GF-D8 (cell line): ENCODE measurements at places on chromosomes 11 and 22.

- no peak for DNase-seq
Observed at GRCh38 chr11:71437399-71437798, 10.8 kb downstream of the DHCR7 start.

GRCh38 chr11:11028017-11028692, 170.3 kb upstream of the ZBED5 start:
- no peak for DNase-seq

DNA sequence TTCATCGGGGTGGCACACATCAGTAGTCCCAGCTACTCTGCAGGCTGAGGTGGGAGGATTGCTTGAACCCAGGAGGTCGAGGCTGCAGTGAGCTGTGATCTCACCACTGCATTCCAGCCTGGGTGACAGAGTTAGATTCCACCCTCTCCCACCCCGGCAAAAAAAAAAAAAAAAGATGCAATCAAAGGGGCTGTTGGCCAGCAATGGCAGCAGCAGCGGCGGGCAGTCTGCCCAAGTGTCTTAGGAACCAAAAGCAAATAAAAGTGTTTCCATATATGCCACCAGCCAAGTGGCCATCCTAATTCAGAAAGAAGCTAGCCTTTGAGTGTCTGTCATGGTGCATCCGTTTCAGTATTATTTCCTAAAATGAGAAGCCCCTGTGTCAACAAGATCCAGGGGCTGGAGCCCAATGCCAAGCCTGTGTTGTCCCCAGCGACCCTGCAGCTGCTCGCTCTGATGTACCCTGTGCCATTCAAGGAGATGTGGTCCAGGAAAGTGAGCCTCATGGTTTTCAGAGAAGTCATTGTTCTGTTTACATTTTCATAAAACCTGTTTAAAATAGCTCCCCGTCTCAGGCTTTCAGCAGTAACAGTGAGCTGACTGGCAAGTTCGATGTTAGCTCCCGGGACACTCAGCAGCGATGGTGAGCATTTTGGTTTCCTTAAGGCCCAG, 12.5 kb downstream of the CDPF1 start:
- no peak for DNase-seq

GRCh38 chr11:47378010-47378835, at the start of gene SPI1:
Gene SPI1, minus strand, starts transcription at chr11:47378547. Its CDS starts 194 bp downstream, at chr11:47378353.
- peak; percentile 80 for DNase-seq

DNA sequence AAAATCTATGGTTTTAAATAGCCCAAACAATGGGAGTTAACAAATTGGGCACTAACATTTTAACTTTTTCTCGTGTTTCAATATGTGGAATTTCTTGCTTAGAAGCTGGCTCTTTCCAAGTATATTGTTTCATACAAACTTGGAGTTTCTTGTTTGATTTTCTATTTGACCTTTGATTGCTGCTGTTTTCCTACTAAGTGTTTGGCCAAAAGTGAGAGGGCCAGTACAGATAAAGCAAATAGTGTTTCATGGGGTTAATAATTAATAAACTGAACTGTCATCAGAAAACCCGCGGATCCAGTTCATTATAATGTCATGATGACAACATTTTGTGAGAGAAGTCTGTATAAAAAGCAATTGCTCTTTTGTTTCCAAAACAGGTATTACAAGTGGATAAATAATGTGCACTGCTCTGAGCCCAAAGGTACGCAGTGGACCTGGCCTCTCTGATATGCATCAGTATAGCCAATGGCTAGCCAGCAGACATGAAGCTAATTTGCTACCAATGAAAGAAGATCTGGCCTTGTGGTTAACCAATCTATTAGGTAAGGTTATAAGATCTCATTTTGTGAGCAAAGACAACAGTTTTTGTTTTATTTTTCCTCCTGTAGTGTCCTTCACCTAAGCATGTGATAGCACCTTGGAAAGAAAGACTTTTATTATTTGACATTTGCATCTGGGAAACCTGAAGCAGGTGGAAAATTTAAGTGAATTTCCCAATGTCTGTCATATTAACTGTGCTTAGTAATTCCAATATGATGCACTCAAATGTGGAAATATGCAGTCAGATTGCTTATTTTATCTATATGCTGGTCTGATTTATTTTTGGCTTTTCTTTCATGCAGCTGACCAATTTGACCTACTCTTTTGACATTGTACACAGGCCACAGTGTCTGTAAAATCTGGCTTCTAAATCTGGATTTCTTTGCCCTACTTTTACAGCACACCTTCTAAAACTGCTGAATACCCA, 8.3 kb downstream of the GAS2 start:
- DNase-seq: no peak

DNA sequence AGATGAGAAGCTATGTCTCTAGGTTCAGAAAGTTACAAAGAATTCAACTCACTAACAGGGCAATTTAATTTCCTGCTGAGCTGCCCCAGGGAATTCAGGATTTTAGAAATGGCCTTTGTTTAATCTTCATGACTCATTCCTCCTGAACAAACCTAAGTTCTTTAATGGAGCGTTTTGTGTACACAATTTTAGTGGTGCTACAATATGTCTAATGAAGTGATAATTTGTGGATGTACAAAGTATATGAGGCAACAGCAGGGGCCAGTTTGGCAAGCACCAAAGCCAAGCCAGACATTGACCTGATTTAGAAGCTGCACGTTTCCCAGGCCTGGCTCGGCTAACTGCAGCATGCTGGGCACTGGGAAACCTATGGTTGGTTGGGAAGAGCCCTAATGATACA, 34.4 kb upstream of the HEPHL1 start:
- no peak for DNase-seq

GRCh38 chr11:45432100-45432499, 146.0 kb upstream of the SYT13 start:
- no peak for DNase-seq

DNA sequence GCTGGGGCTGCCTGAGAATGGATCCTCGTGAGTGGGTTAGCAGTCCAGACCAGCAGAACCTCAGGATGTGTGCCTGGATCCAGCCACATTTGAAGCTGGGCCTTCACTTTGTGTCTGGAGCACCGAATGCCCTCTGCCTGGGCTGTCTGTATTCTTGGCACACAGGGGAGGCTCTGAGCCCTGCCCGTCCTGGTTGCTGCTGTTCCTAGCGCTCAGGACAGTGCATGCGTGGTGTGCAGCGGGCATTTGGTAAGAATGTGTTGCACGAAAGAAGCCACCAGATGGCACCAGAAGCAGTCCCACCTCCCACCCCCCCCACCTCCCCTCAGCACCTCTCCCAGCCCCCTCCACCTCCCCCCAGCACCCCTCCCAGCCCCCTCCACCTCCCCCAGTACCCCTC, 4.1 kb upstream of the MAPK11 start:
- DNase-seq: no peak

GRCh38 chr22:41768430-41768829, 32.0 kb upstream of the CCDC134 start:
- no peak for DNase-seq

DNA sequence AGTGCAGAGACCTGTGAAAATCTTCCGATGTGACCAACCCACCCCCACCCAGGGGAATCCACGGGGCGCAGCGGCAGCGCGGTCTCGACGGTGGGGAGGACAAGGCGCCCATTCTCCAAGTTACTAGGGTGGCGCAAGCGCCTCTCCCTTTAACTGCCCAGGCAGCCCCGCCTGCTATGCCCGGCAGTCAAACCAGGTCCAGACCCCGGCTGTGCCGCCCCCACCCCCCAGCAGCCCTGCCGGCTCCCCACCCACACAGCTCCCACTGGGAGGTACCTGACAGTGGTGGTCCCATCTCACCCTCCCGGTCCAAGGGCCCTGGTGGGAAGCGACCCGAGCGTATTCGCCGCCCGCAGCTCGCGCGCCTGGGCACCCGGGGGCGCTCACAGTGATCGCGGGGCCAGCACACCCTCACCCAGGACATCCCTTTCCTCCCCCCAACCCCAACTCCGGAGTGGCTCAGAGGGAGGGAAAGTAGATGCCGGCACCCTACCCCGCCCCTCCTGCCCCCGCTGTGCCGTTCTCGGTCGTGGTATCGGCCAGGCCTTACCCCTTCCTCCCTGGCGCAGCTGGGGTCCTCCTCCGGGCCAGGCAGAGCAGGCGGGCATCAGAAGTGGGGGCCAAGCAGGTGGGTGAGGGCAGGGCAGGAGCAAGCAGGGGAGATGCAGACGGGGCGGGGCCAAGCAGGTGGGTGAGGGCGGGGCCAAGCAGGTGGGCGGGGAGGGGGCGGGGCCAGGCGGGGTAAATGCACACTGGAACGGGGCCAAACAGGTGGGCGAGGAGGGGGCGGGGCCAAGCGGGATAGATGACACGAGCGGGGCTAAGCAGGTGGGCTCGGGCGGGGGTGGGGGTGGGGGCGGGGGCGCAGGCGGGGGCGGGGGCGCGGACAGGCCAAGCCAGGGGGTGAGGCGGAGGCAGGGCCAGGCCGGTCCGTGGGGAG, at the start of gene TRPM5:
Gene TRPM5 (minus strand): TSS at position 634 of the 940 bp plus-strand sequence. CDS start 21,478 bp downstream, outside the sequence.
- DNase-seq: no peak
